ENCODE measurements at places on chromosomes 2 and 18. TPM values are rescaled to one million over a fixed set of nuclear protein-coding genes. Genes with fewer than 3 reads are reported as not detected.

SLC9A4 gene
- not detected for polyA plus RNA-seq

ELOA2 gene
- polyA plus RNA-seq = not detected

HNMT gene
- 3.3 TPM for polyA plus RNA-seq

GRCh38 chr2:105321875-105322646 is 7.5 kb downstream of the TGFBRAP1 start:
- no peak overlapping the region for H3K4me3 ChIP-seq
- H3K4me1 ChIP-seq = peaks cover 7% of the 10 kb centered on the region
- no peak overlapping the region for H3K27ac ChIP-seq

DNA sequence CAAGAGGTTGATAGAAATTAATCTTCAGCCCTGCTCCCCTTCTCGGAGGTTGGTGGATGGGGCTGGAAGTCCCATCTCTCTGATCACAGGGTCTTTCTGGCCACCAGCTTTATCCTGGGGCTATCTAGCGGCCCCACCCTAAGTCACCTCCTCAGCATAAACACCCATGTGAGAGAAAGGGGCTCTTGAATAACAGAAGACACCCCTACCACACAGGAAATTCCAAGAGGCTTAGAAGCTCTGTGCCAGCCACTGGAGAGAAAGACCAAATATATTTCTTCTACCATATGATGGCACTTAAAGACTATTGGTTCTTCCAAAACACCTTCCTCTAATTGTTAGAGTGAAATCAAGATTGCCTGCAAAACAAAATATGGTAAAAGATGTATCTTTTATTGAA is 219.7 kb downstream of the VAPA start:
- H3K27me3 ChIP-seq = peaks cover 15% of the 10 kb centered on the region
- no peak overlapping the region for H3K27ac ChIP-seq
